ENCODE measurements at places on chromosomes 2 and 18. TPM values are rescaled to one million over a fixed set of nuclear protein-coding genes. Genes with fewer than 3 reads are reported as not detected.

UGT1A4 gene
- not detected for total RNA-seq

TMEM37 gene
- 2.9 TPM for total RNA-seq

ATP8B1 gene
- total RNA-seq: 19.7 TPM

EMILIN1 gene
- 388 TPM for total RNA-seq

GPR39 gene
- 0.90 TPM for total RNA-seq
